Activated CD4-positive, CD25-positive, alpha-beta regulatory T cell treated with anti-CD3 and anti-CD28 coated beads, Interleukin-2, amount 50 U/mL, for 72 hours (primary cell): ENCODE measurements at places on chromosomes 4 and X.

DNA sequence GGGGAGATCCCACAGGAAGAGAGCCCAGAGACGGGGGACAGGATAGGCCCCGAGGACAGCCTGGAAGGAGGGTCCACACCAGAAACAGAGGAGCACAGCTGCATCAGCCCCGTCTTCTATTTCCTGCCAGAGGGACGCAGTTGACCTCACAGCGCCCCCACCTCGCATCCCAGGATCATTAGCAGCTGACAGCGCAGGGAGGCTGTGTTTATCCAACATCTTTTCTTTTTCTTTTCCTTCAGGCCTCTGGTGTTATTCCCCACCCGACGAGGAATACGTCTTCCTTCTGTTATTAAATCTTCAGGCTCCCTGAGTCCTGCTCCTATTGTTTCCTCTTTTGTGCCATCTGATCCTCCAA, 75.4 kb downstream of the DCHS2 start:
- DNase-seq = no peak

- DNase-seq = no peak
Observed at GRCh38 chr4:185086053-185086452, 57.0 kb upstream of the SLC25A4 start.

- DNase-seq = no peak
Observed at GRCh38 chr4:23717528-23718248, 172.2 kb downstream of the PPARGC1A start.

- DNase-seq = no peak
Observed at GRCh38 chr4:121998024-121998423, 46.2 kb upstream of the TRPC3 start.

- no peak for DNase-seq
Observed at GRCh38 chr4:3469386-3470243, 6.5 kb downstream of the DOK7 start.

DNA sequence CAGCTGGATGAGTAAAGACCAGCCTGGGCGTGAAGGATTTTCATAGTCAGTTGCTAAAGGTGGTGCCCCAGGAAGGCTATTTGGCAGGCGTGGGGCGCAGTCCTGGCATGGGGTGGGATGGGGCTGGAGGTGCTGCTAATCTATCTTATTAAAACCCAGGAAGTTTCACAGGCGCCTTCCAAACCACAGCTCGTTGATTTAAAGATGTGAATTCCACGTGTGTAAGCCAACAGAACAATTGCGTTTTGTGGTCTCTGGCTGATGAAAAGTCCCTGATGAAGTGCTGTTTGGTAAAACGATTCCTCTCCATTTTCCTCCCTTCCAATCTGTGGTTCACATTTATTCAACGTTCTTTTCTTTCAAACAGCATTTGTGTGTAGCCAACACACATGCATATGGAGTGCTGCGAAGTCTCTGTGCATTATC, 105.0 kb downstream of the TBL1X start:
- DNase-seq = no peak

DNA sequence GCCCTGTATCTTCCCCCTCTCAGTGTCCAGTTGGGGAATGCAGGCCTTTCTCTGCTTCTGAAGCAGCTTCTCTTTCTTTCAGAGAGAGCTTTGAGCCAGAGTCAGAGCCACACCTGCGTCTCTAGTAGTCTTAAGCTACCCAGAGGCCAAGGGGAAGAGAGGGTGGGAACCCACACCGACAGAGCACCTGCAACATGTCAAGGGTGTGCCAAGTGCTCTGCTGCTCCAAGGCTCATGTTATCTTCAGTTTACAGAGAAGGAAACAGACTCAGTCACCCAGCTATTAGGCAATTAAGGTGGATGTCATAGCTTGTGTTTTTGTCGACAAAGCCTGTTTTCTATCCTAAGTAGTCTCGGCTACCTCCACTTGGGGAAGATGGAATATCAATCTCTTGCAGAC, 22.7 kb upstream of the RNF212 start:
- no peak for DNase-seq

GRCh38 chrX:47177079-47177478, 16.6 kb upstream of the UBA1 start:
- no peak for DNase-seq

DNA sequence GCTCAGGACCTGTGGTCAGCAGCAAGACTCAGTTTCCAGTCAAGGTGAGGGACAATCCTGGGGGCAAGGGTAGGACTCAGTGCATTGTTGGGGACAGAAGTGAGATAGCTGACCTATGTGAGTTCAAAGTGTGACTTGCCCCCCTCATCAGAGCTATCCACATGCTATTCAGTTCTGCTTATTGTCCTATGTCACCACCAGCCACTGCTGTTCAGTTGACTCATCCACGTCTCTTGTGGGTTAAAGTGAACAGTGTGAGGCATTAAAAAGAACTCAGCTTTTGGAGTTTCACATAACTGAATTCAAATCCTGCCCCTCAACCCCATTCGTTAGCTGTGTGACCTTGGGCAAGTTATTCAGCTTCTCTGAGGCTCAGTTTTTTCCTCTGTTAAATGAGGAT, 4.4 kb upstream of the APLN start:
- DNase-seq = no peak

- DNase-seq = no peak
Observed at GRCh38 chr4:72006586-72006985, 25.2 kb upstream of the NPFFR2 start.

- no peak for DNase-seq
Observed at GRCh38 chr4:186304866-186305505, 39.0 kb downstream of the F11 start.

DNA sequence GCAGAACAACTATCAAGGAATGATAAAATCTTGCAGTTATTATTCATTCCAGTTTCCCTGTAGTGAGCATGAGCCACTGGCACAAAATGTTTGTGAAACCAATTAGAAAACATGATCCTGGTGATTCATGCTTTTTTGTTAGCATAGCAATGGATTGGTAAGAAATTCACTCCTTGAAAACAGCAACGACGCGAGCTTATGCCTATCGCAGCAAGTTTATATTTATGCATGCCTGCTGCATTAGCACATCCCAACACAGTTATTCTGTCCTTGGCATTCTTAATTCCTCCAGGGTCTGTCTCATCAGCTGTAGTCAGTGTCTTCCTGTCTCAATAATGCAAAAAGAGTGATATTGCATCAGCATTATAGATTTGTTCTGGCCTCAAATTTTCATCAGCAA, 975.9 kb downstream of the STIM2 start:
- DNase-seq = no peak

DNA sequence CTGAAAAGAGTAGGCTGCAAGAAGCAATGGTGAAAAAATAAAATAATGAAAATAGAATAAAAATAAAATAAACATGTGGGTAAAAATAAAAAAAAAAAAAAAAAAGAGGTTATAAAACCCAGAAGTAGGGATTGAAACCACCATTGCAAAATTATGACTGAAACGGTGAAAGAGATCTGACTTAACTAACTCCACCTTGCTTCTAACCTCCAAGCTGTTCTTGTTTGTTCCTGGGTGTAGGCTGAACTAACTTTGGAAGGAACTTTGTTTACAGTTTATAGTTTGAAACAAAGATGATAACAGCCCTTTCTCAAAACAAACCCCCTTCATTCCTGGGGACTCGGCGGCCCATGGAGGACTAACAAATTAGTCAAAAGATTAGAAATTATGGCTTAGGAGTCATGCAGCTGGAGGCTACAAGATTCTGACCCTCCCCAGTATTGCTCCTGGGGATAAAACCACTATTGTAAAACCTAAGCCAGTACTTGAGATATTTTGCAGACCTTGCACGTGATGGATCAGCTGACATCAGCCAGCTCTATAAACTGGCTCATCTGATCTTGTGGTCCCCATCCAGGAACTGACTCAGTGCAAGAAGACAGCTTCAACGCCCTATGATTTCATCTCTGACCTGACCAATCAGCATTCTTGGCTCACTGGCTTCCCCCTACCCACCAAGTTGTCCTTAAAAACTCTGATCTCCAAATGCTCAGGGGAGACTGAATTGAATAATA, 30.4 kb downstream of the DDX60L start:
- DNase-seq = no peak

- peak; percentile 89 for DNase-seq
Observed at GRCh38 chrX:135003876-135004623, 13.3 kb downstream of the SMIM10 start.

GRCh38 chr4:149980941-149981340, 97.3 kb upstream of the DCLK2 start:
- DNase-seq = peak; percentile 49

GRCh38 chrX:142251202-142251601, 46.1 kb upstream of the MAGEC2 start:
- DNase-seq = no peak

GRCh38 chr4:66575008-66575696, 904.9 kb upstream of the EPHA5 start:
- no peak for DNase-seq

DNA sequence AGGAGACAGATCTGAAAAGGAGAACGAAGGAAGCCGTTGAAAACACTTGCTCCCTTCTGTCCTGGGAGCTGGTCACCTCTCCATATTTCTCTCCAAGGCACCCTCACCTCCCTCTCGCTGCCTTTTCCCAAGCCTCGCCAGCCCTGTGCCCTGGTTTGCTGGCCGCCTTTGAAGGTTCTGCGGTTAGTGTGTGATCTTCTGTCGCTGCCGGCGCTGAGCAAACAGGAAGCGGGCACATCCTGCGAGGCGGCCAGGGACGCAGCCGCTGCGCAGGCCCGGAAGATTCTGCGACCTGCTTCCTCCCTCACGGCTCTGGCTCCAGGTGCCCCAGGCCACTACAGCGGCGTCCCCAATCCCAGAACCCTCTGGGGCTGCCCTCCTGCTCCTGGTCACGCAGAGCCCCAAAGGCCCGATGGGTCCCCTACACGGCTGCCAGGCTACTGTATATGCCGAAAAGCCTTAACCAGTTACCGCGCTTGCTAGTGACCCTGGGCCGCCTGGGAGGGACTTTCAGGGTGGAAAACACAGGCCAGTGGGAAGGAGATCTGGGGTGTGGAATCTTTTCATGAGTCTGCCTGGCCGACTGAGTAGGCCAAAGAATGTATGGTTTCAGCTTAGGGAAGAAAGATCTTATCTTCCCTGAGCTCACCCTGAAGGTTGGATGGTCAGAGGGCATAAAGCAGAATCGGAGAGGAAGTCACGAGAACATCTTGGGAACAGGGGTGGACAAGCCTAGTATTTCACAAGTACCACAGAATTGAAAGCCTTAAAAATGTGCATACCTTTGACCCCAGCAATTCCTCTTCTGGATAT, 2.3 kb upstream of the SASH3 start:
- peak; percentile 73 for DNase-seq

DNA sequence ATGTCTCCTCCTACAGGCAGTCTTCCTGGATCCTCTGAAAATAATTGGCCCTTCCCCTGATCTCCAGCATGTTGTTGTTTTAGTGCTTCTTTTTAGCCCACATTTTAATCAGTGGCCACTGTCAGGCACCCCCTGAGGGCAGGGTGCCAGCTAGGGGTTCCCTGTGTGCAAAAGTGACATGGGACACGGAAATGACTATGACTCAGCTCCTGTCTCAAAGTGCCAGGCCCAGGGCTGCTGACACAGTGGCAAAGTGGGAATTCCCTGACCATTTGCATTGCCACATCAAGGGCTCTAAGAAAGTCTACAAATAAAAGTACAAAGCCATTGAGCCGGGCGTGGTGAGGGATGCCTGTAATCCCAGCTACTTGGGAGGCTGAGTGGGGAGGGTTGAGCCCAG, 24.8 kb downstream of the HMX1 start:
- DNase-seq = peak; percentile 17

GRCh38 chr4:170134821-170135220, 45.1 kb upstream of the AADAT start:
- no peak for DNase-seq

DNA sequence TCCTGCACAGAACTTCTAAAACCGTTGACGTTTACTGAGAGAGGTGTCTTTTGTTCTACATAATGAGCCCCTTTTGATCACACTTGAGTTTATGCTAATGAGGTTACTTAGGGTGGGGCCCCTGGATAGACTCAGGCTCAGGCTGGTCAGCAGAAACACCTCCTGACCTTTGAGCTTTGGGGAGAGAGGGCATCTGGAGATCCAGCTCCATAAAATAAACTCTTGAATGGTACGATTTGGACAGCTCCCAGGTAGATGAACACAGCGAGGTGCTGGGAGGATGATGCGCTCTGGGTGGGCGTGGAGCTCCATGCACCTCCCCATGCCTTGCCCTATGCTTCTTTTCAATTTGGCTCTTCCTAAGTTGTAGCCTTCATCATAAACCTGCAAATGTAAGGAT, 52.0 kb downstream of the ENOPH1 start:
- no peak for DNase-seq

GRCh38 chr4:71235311-71236201, 103.3 kb upstream of the SLC4A4 start:
- DNase-seq = no peak

DNA sequence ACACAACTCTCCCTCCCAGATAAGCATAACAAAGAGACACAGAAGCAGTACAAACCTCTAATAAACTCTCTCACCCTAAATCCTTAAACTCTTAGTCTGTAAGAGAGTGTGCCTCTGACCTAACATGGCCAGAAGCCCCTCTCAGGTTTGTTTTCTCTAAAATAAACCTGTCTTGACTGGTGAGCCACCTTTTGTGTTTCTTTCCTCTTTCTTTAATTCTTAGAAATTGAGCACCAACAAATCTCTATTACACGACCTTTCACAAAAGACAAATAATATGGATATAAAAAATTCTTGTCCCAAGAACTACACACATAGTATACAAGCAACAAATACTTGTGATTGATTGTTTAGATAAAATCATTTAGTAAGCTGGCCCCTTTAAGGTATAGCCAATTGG, 573.7 kb downstream of the EPHA5 start:
- no peak for DNase-seq

DNA sequence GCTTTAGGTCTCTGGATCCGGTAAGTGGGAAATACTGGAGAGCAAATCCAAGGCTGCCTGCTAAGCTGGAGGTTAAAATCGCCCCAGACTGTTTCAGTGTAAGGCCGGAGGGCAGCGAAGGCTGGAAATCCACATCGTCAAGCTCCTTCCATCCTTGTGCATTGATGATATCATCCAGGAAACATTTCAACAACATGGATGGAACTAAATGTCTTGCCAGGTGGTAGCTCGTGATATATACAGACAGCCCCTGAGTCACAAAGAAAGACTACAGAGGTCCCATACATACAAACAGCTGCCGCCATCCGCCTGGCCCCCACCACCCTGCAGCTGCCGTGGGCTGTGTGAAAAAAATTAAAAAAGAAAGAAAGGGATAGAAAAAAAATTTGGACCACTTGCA, 148.9 kb upstream of the RBPJ start:
- no peak for DNase-seq

DNA sequence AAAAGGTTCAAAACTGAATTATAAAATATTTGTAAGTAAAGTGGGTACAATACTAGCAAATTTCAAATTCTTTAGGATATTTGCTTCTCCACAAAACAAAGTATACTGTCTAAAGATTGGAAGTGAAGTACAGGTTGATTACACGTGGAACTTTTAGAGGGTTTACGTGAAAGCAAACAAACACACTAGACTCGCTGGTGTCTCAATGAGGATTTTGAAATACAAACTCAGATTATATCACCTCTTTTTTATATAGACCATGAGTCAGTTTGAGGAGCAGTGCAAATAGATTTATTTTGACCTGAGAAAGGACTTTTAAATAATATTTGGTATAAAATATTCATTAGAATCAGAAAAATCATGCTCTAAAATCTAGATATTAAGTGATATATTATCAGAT, 185.0 kb downstream of the SPOCK3 start:
- DNase-seq = no peak

GRCh38 chr4:181569553-181569952, 673.6 kb upstream of the TENM3 start:
- no peak for DNase-seq

GRCh38 chr4:149095811-149096210, 653.6 kb upstream of the NR3C2 start:
- no peak for DNase-seq

- DNase-seq = no peak
Observed at GRCh38 chr4:135319685-135320084, 1118.1 kb upstream of the PABPC4L start.

GRCh38 chr4:176843710-176844109, 51.0 kb upstream of the VEGFC start:
- DNase-seq = no peak
